Mesendoderm (in vitro differentiated cells): ENCODE measurements at places on chromosomes 16 and 17.

GRCh38 chr16:73956587-73957494, 339.8 kb upstream of the PSMD7 start:
- DNase-seq, result peak; percentile 65

DNA sequence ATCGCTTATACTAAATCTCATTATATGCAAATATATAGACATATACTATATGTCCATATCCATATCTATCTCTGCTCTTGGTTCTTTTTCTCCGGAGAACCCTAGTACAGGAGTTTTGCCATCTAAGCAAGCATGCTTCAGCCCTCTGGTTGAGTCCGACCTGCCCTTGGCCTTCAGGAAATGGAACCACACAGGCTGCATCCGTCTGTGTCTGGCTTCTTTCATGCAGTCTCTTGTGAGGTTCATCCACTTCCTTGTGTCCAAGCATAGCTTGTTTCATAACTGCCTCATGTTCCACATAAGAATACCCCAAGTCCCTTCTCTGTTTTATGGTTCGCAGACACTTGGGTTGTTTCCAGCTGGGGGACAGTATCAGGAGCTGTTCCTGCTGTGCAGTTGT, 16.8 kb downstream of the SNX20 start:
- DNase-seq, result no peak

- DNase-seq, result no peak
Measured at GRCh38 chr16:761625-762513, 1.3 kb downstream of the MSLN start.

- DNase-seq, result peak; percentile 86
Measured at GRCh38 chr17:76458580-76459490, 5.9 kb upstream of the UBE2O start.

DNA sequence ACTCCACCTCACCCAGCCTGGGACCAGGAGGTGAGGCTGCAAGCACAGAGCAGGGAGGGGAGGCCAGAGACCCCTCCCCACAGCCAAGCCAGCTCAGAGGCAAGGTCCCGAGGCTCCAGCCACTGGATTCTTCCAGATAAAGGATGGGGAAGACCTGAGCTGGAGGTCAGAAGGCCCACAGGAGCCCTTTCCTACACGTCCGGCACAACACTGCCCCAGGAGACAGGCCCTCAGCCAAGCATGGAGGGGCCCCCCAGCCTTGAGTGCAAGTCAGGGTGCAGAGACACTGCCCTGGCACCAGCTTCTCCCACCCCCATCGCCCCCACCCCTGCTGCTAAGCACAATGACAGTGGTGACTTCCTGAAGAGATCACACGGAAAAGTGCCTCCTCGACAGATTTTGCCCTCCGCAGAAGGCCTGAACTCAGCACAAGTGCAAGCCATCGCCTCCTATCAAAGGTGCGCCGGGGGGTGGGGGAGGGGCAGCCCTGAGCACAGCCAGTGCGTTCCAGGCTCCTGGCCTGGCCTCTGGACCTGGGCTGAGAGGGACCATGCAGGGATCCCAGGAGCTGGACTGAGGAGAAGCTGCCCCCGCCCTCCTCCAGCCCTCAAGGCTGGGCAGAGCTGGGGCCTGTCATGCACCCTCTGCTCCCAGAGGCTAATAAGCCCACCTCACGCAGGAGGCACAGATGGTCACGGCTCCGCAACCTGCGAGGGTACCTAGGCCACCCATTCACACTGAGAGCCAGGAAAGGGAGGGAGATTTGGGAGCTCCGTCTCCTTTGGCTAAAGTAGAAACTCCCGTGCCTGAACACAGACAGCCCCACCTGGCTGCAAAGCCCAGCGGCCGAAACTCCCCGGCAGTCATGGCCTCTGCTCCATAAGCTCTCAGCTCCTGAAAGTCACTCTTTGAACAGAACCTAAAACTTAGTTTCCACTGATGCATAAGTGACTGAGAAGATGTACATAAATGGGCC, 2.7 kb downstream of the MAFG start:
- DNase-seq, result peak; percentile 72

- DNase-seq, result no peak
Measured at GRCh38 chr16:30368122-30368791, 2.0 kb downstream of the TBC1D10B start.

DNA sequence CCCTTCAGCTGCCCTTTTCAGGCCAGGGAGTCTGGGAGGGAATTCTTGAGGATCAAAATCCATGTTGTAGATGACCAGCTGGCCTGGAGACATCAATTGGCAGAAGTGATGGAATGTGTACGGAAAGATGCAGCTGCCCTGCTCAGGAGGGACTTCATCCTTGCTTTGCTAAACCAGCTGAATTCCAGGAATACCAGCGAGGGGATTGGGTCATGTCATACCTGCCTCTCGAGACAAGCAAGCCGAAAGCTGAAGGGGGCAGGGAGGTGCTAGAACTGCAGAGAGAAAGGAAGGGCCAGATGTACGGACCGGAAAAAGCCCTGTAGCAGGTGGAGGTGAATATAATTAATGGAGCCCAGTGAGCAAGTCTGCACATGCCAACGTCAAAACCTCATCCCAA, 25.6 kb upstream of the NTN1 start:
- DNase-seq, result peak; percentile 84

- DNase-seq, result peak; percentile 92
Measured at GRCh38 chr17:77772461-77772897, 186.0 kb upstream of the TNRC6C start.

DNA sequence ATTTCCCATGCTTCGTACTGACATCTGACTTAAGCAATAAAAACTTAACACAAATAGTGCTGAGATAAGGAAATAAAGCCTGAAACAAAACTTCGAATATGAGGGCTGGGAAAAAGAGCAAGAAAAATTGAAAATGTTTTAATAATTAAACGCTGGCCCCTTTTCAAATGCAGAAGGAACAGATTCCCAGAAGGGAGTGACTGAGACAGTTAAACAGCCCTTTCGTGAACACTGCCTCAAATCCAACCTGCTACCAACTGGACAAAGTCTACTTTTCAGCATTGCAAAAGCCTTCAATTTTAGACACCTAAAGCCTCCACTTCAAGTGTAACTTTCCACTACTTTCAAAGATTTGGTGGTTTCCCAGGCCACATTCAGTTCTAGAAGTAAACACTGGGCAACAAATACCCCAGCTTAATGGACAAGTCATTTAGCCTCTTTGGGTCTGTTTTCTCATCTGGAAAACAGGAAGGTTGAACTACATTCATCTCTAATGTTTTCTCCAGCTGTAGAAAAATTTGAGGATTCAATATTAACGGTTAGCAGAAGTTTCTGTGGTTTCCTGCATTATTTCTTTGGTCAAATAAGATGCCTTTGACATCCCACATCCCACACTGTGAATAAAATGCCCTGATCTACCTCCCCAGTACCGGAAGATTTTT, 11.8 kb downstream of the RFFL start:
- no peak for DNase-seq

GRCh38 chr17:77735081-77735565, 223.4 kb upstream of the TNRC6C start:
- DNase-seq, result peak; percentile 65

GRCh38 chr16:66207139-66207882, 159.2 kb upstream of the CDH5 start:
- DNase-seq, result no peak

GRCh38 chr17:55576996-55577586, 65.8 kb upstream of the SMIM36 start:
- no peak for DNase-seq

- no peak for DNase-seq
Measured at GRCh38 chr17:69050999-69051775, 9.5 kb downstream of the ABCA9 start.

GRCh38 chr17:80480248-80480647, 3.8 kb upstream of the NPTX1 start:
- no peak for DNase-seq

DNA sequence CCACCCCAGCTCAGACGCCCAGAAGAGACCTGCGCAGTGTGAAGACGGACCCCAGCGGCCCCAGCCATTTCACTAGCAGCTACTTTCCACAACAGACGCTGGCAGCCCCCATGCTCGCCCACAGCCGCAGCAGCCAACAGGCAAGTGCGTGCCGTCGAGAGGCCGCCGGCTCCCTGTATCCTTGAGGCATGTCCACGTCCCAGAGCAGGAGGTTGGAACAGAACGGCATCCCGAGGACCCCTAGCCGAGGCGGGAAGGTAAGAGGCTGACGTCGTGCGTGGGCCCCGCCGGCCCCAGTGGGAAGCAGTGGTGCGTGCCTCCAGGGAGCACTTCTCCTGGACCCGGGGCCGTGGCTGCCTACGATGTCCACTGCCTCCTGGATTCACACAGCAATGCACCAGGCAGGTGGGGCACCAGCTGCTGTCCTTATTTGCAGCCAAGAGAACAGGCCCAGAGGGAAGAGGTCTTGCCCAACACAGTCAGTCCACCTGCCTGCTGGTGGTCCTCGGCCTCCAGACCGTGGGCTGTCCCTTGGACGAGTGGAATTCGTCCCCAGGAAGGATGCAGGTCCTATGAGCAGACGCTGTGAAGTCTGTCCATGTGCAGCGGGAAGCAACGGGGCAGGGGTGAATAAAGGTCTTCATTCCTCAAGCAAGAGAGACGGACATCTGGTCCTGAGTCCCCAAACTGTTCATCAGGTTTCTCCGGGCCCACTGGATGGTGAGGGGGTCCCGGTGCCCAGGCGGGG, 38.5 kb downstream of the SLC7A5 start:
- no peak for DNase-seq

DNA sequence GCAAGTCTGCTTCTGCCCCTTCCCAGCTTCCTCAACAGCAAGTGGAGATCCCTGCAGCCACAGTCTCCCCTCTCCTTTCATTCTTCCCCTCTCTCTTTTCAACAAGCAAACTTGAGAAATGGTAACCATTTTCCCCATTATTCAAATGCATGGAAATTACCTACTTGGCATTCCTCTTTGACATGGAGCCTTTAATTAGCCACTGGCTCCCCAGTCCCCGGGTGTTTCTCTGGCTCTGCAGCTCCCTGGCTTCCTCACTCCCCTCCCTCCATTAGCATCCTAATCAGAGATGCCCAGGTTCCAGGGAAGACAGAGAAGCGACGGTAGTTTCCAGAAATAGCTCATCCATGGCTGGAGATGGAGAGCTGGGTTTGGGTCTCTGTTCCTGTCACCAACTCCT, 116.0 kb downstream of the CCT6B start:
- DNase-seq, result no peak
